Esophagus squamous epithelium (tissue), 5 donors: ENCODE measurements at places on chromosomes 13 and 19.

DNA sequence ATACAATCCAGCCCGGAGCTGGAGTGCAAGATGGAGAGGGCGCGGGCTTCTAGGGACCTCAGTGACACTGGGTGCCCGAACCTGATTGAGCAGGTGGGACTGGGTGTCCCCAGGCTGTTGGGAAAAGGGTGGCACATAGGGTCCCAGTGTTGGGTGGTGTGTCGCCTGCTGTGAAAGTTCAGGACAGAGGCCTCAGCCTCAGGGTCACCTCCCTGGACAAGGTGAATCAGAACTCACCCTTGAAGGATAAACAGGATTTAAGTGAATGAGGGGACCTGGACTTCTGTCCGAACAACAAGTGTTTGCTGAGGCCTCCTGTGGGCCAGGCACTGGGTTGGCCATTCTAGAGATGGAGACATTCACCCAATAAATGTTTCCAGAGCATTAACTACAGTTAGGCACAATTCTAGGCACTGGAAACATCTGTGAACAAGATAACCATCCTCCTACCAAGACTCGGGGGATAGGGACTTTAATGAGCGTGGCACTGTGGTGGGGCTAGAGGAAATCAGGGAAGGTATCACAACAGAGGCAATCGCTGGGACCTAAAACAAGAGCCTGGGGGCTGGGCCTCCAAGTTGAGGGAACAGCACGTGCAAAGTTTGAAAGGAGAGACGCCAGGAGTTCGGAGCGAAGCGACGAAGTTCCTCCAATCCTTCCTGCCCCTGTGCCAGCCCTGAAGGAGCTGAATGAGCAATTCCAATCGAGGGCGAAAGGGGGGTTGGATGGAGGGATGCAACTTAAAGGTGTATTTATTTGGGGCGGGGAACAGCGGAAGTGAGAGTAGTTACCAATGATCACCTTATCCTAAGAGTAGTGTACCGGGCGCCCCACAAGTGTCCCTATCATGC is 921 bp upstream of the POLD1 start:
- no peak for DNase-seq

DNA sequence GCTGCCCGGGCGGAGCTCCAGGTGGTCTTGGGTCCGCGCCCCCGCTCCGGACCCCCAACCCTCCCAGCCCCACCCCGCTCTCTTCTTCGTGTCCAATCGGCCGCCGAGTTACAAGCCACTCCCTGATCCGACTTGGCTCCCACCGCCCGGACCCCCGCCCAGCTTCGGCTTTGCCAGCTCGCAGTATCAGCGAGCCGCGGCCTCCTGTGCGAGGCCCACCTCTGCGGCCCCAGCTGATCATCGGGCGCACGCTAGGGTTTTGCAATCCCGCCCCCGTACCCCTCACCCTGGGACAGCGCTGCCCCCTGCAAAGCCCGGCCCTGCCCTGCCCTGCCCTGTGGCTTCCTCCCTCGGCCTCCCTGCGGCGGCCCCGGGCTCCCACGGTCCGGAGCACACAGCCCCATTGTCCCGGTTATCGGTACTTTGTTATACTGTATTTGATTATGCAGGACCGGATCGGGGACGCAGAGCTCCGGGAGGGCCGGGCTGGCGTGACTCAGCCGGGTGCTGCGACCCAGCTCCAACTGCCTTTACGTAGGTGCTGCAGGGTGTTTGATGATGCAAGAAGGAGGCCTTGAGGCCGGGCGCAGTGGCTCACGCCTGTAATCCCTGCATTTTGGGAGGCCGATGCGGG is 598 bp upstream of the LPAR2 start:
- no peak for DNase-seq

DNA sequence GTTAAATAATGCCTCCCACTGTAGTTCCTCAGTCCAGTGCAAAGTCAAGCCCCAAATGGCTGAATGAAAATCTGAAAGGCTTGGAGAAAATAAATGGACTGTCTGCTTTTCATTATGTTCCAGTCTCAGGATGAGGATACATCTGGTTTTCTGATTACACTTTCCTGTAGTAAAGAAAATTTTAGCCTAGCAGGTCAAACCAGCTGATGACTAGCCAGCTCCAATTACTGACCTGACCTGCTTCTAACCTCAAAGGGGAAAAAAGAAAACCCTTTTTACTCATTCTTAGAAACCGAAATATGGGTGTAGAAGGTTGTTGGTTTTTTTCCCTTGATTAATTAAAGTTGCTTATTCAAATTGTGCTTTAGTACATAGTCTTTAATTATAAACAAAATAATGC is 418.4 kb downstream of the EFNB2 start:
- DNase-seq: no peak

DNA sequence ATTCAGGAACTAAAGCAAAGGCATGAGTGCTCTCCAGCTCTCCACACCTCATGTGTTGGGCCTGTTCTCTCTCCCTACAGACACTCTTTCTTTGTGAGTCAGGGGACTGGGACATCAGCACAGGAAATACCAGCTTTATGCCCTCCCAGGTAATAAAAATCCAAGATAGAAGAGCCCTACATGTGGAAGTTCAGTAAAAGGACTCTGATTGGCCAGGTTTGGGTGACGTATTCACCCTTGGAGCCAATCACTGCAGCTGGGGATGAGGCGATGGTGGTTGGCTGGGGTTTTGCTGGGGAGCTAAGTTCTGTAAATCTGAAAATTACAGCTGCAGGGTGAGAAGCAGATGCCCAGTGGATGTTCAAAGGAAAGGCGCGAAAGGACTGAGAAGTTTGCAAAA is 32.5 kb downstream of the CCDC70 start:
- no peak for DNase-seq

DNA sequence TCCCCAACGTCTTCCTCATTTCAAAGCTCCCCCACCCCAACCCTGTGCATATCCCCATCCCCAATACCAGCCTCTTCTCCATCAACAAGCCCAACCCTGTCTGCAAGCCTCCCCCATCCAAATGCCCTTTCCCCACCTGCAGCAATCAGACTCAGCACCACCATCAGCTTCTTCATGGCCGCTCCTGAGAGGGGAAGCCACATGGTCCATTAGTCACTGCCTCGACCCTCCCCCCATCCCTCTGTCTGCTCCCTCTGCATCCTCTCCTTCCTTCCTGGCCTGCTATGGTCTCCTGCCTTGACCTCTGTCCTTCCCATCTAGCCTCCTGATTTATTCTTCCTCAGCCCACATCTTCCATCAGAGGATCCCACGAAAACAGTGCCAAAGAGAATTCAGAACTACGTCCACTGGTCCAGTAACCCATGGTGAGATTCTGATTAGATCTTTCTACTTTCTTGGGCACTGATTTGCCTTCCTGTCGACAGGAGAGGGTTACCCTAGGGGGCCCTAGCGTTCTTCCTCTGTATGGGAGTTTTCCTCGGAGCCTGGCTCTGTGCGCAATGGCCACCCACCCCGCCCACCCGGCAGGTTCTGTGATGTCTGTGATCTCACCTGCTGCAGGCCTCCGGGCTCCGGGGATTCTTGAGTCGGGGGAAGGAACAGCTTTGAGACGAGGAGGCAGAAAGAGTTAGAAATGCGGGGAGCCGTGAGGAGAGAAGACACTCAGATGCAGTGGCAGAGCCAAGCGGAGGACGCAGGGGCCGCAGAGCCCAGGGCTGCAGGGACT is 1.3 kb downstream of the KLK6 start:
- no peak for DNase-seq

GRCh38 chr19:32311371-32311770 is 34.0 kb upstream of the ZNF507 start:
- no peak for DNase-seq

- DNase-seq: no peak
Observed at GRCh38 chr13:98199480-98199879, 22.4 kb upstream of the RNF113B start.

DNA sequence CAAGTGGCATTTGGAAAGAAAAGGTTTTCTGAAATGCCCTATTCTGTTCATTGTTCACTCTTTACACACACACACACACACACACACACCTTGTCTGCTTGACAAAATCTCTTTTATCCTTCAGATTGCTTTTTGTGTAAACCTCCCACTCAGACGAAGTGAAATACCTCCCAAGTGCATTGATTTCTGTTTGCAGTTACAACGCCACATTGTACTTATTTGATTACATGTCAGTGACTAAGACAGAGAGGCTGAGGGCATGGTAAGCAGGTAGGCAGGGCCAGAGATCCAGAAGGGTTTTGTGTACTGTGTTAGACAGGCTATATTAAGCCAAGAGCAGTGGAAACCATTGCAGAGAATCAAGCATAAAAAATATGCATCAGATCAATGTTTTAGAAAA is 561.8 kb downstream of the GPC6 start:
- DNase-seq: no peak

GRCh38 chr19:21221693-21222092 is 79.9 kb downstream of the ZNF431 start:
- DNase-seq: no peak

DNA sequence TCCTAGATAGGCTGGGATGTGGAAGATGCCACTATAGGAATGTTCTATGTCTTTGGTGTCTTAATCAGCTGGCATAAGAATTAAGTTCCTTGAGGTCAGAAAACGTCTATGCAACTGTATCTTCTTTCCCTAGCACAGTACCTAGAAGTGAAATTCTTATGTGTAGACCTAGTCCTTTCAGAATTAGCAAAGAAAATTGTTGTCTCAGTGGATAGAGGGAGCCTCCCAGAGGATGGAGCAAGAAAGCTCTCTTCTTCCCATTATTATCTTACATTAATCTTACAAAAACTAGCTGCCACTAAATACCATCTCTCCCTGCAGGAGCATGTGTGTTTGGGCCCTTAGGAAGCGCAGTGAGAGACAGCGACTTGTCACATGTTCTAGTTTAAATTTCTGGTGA is 11.6 kb downstream of the CLDN10 start:
- no peak for DNase-seq

GRCh38 chr13:37481885-37482227 is 116.7 kb downstream of the POSTN start:
- DNase-seq: no peak
